IMR-90 (cell line): ENCODE measurements at places on chromosomes 4 and X. TPM values are rescaled to one million over a fixed set of nuclear protein-coding genes. Genes with fewer than 3 reads are reported as not detected.

- no peak for DNase-seq
- no peaks in the 10 kb centered on the region for H3K36me3 ChIP-seq
- no peaks in the 10 kb centered on the region for H3K4me1 ChIP-seq
- H3K27ac ChIP-seq = no peak overlapping the region
- no peaks in the 10 kb centered on the region; the same call in 1 of the 2 replicates for H3K27me3 ChIP-seq
Measured at GRCh38 chrX:110153896-110154295, 151.0 kb downstream of the TMEM164 start.

GRCh38 chr4:1574601-1575417 is 109.3 kb downstream of the FAM53A start:
- H3K27ac ChIP-seq = no peak overlapping the region
- H3K4me3 ChIP-seq = no peak overlapping the region
- peaks cover 2% of the 10 kb centered on the region; the same call in 1 of the 2 replicates for H3K4me1 ChIP-seq

GRCh38 chr4:2756691-2757350 is 685 bp upstream of the TNIP2 start:
- peak overlapping the region; percentile 49 for H3K27ac ChIP-seq
- no peak for DNase-seq
- peaks cover 2% of the 10 kb centered on the region; the same call in 1 of the 2 replicates for H3K36me3 ChIP-seq
- H3K4me1 ChIP-seq = peaks cover 8% of the 10 kb centered on the region

DNA sequence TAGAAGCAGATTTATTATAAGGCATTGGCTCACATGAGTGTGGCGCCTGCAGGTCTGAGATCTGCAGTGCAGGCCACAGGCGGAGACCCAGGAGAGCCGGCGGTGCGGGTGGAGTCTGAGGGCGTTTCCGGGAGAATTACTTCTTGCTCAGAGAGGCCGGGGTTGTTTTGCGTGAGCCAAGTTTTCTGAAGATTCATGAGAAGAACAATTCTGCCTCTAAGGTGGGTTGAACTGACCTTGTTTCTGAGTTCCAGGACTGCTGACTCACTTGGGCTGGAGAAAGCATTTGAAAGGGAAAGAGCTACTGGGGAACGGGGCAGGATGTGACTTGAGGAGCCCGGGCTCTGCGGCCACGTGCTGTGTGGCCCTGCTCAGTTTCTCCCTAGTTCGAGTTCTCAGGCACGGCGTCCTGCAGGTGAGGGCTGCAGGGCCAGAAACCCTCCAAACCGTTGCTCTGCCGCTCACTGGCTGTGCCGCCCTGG is 36.7 kb upstream of the SORCS2 start:
- peaks cover 45% of the 10 kb centered on the region for H3K27me3 ChIP-seq
- H3K27ac ChIP-seq = no peak overlapping the region
- H3K4me1 ChIP-seq = no peaks in the 10 kb centered on the region
- no peaks in the 10 kb centered on the region for H3K36me3 ChIP-seq
- no peak for DNase-seq

GRCh38 chr4:106036334-106036733 is 141.1 kb downstream of the NPNT start:
- no peak overlapping the region for H3K27ac ChIP-seq
- H3K27me3 ChIP-seq = no peaks in the 10 kb centered on the region
- no peaks in the 10 kb centered on the region for H3K4me1 ChIP-seq
- no peaks in the 10 kb centered on the region for H3K36me3 ChIP-seq

DNA sequence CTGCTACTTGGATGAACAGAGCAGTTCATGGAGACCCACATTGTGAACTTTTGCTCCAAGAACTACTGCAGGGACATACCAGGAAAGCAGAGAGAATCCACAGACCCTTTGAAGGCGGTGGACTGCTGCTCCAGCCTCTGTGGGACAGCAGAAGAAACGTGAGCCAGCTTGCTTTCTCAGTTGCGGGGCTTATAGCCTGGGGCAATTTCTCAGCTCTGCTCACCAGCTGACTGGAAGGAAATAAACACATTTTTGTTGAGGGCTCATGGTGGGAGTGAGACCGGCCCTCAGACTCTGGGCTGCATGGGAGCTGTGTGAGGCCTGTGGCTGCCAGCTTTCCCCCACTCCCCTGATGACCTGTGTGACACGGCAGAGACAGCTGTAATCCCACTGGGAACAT is 2.6 kb upstream of the ADH1A start:
- H3K4me3 ChIP-seq = no peak overlapping the region
- no peak overlapping the region for H3K27ac ChIP-seq
- H3K27me3 ChIP-seq = no peaks in the 10 kb centered on the region

- H3K36me3 ChIP-seq = no peaks in the 10 kb centered on the region
- no peak overlapping the region for H3K4me3 ChIP-seq
- no peak for DNase-seq
- H3K27ac ChIP-seq = no peak overlapping the region
- H3K4me1 ChIP-seq = no peaks in the 10 kb centered on the region
Measured at GRCh38 chr4:138028923-138029322, 213.2 kb downstream of the SLC7A11 start.

GRCh38 chr4:30553706-30554105 is 166.5 kb upstream of the PCDH7 start:
- H3K27ac ChIP-seq = no peak overlapping the region
- no peaks in the 10 kb centered on the region for H3K27me3 ChIP-seq
- peak; percentile 0 for DNase-seq
- no peak overlapping the region for H3K4me3 ChIP-seq

GRCh38 chrX:20753076-20753475 is 486.4 kb upstream of the RPS6KA3 start:
- H3K4me3 ChIP-seq = no peak overlapping the region
- no peaks in the 10 kb centered on the region for H3K36me3 ChIP-seq
- no peak overlapping the region for H3K27ac ChIP-seq
- no peaks in the 10 kb centered on the region for H3K27me3 ChIP-seq
- DNase-seq = no peak
- no peaks in the 10 kb centered on the region for H3K4me1 ChIP-seq

GRCh38 chr4:151114338-151114737 is 14.9 kb downstream of the RPS3A start:
- no peak for DNase-seq
- peaks cover 6% of the 10 kb centered on the region for H3K4me1 ChIP-seq
- no peak overlapping the region for H3K4me3 ChIP-seq
- no peak overlapping the region; the same call in 1 of the 2 replicates for H3K27ac ChIP-seq
- no peaks in the 10 kb centered on the region for H3K27me3 ChIP-seq
- peaks cover 6% of the 10 kb centered on the region for H3K36me3 ChIP-seq

DNA sequence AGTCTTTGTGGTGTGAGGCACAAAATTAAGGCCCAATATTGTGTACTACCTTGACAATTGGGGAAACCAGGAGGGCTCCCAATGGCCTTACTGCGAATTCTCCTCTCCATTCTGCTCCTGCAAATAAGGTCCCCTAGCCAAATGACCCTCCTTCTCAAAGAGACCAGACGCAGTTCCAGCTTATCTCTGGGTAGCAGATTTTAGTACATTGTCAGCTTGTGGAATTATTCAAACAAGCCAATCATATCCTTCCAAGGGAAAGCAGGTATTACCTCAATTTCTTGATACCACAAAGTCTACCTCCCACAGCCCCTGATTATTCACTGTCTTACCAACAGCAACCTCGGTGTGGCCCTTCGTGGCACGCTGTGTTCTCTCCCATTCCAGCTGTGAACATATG is 7.8 kb upstream of the ZBTB33 start:
- no peak for DNase-seq
- 0 out of 2 replicates have a peak, but pooled peaks cover 2% of the 10 kb centered on the region for H3K27me3 ChIP-seq
- H3K4me1 ChIP-seq = no peaks in the 10 kb centered on the region
- no peak overlapping the region for H3K27ac ChIP-seq

DNA sequence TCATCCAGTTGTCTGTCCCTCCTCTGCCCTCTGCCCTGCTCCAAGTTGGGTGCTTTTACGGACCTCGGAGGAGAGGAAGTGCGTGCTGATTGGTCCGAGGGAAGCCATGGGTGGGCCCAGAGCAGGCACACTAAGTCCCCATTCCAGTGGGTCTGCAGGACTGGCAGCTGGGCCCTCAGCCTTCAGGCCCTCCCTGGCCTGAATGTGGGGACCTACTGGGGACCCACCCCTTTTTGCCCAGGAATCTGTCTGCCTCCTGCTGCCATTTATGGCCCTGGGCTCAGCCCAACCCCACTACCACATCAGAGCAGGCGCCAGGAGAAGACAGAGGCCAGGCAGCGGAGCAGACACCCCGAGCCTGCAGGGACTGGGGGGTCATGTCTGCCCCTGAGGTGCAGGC is 169.6 kb downstream of the TEX13A start:
- no peak overlapping the region for H3K27ac ChIP-seq
- no peaks in the 10 kb centered on the region for H3K4me1 ChIP-seq
- no peak overlapping the region for H3K4me3 ChIP-seq
- H3K36me3 ChIP-seq = no peaks in the 10 kb centered on the region

GRCh38 chr4:69489856-69490255 is 5.8 kb downstream of the UGT2B4 start:
- H3K4me1 ChIP-seq = no peaks in the 10 kb centered on the region
- H3K36me3 ChIP-seq = no peaks in the 10 kb centered on the region
- no peak for DNase-seq
- no peak overlapping the region for H3K27ac ChIP-seq
- H3K27me3 ChIP-seq = no peaks in the 10 kb centered on the region

GRCh38 chr4:112513971-112514646 is 1.9 kb downstream of the NEUROG2 start:
- H3K27me3 ChIP-seq = peaks cover 88% of the 10 kb centered on the region
- H3K4me1 ChIP-seq = peaks cover 4% of the 10 kb centered on the region; the same call in 1 of the 2 replicates
- no peak for DNase-seq
- H3K36me3 ChIP-seq = no peaks in the 10 kb centered on the region
- no peak overlapping the region for H3K4me3 ChIP-seq

GRCh38 chr4:98098764-98099163 is 44.5 kb downstream of the STPG2 start:
- no peak overlapping the region for H3K27ac ChIP-seq
- no peaks in the 10 kb centered on the region for H3K27me3 ChIP-seq

- H3K4me1 ChIP-seq = no peaks in the 10 kb centered on the region
- no peak for DNase-seq
- no peaks in the 10 kb centered on the region for H3K36me3 ChIP-seq
- H3K27ac ChIP-seq = no peak overlapping the region
Measured at GRCh38 chrX:49277535-49277830, 7.9 kb downstream of the PPP1R3F start.

- no peak overlapping the region for H3K27ac ChIP-seq
- H3K27me3 ChIP-seq = no peaks in the 10 kb centered on the region
- no peak overlapping the region for H3K4me3 ChIP-seq
- no peak for DNase-seq
- H3K36me3 ChIP-seq = no peaks in the 10 kb centered on the region
Measured at GRCh38 chrX:94961730-94962129, 1287.7 kb downstream of the FAM133A start.

- no peaks in the 10 kb centered on the region for H3K27me3 ChIP-seq
- no peak overlapping the region for H3K27ac ChIP-seq
- DNase-seq = no peak
- no peaks in the 10 kb centered on the region for H3K36me3 ChIP-seq
- no peak overlapping the region for H3K4me3 ChIP-seq
Measured at GRCh38 chr4:26885912-26886274, 25.3 kb downstream of the STIM2 start.

DNA sequence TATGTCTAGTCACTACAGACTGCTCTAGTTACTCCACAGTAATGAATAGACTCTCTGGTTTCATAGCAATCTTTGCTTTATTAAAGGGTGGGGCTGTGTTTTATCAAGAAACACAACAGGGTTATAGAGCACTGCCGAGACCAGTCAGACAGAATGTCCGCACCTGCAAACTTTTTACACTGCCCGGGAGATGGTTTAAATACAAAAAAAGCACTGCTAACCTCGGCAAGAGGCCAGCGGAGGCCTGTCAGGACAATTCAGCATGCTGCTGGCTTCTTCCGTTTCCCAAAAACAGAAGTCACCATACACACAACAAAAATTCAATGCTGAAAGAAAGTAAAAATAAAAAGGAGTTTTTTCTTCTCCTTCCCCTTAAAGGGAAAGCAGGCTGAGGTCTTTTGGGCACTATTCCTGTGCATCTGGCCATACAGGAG is 67.4 kb downstream of the IRF2 start:
- H3K36me3 ChIP-seq = peaks cover 41% of the 10 kb centered on the region
- peaks cover 14% of the 10 kb centered on the region for H3K4me1 ChIP-seq
- no peaks in the 10 kb centered on the region for H3K27me3 ChIP-seq
- H3K27ac ChIP-seq = peak overlapping the region; percentile 85; the same call in 1 of the 2 replicates
- DNase-seq = no peak
- H3K4me3 ChIP-seq = no peak overlapping the region

GRCh38 chr4:85457752-85458467 is 17.0 kb upstream of the ARHGAP24 start:
- DNase-seq = no peak
- no peaks in the 10 kb centered on the region for H3K27me3 ChIP-seq
- H3K27ac ChIP-seq = no peak overlapping the region

- no peaks in the 10 kb centered on the region for H3K4me1 ChIP-seq
- H3K27me3 ChIP-seq = peaks cover 58% of the 10 kb centered on the region
- no peak for DNase-seq
- H3K36me3 ChIP-seq = no peaks in the 10 kb centered on the region
- H3K4me3 ChIP-seq = no peak overlapping the region
Measured at GRCh38 chrX:107508925-107509324, 59.5 kb downstream of the FRMPD3 start.

GRCh38 chr4:27000122-27000521 is 139.5 kb downstream of the STIM2 start:
- H3K4me1 ChIP-seq = no peaks in the 10 kb centered on the region
- no peaks in the 10 kb centered on the region for H3K36me3 ChIP-seq
- no peaks in the 10 kb centered on the region for H3K27me3 ChIP-seq

- no peaks in the 10 kb centered on the region for H3K27me3 ChIP-seq
- H3K27ac ChIP-seq = no peak overlapping the region
- H3K36me3 ChIP-seq = no peaks in the 10 kb centered on the region
- DNase-seq = no peak
Measured at GRCh38 chr4:105586638-105587328, 34.4 kb downstream of the ARHGEF38 start.

DNA sequence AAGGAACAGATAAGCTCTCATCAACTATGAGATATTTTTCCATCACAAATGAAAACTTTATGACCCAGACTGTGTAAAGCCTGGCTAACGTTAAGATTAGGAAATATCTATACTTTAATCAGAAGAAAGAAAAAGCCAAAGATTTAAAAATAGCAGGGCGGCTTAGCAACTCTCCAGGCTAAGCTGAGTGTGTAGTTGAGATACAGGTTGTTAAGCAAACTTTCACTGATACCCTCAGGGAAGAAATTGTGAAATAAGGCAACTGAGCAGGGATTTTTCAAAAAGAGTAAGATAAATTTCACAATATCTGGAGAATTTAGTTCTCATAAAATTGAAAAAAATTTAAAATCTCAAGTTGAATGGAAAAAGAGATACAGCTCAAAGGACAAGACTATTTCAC is 382.0 kb downstream of the RAPGEF2 start:
- H3K36me3 ChIP-seq = no peaks in the 10 kb centered on the region
- no peak overlapping the region for H3K4me3 ChIP-seq
- H3K4me1 ChIP-seq = no peaks in the 10 kb centered on the region

GRCh38 chr4:186105647-186106321 is 1.3 kb downstream of the FAM149A start:
- peaks cover 24% of the 10 kb centered on the region for H3K27me3 ChIP-seq
- DNase-seq = no peak
- no peak overlapping the region; the same call in 1 of the 2 replicates for H3K4me3 ChIP-seq
- H3K36me3 ChIP-seq = no peaks in the 10 kb centered on the region
- no peaks in the 10 kb centered on the region for H3K4me1 ChIP-seq

KDR gene
- not detected in 2 replicates for total RNA-seq

MGARP gene
- total RNA-seq = 35.0 and 44.4 TPM in 2 replicates

RHOH gene
- total RNA-seq = under 0.01 TPM in 1 of 2 replicates, not detected in the other

FGF13 gene
- total RNA-seq = under 0.01 and 0.18 TPM in 2 replicates

NDP gene
- total RNA-seq = 0.28 and 0.36 TPM in 2 replicates

TCEAL6 gene
- total RNA-seq = not detected in 2 replicates

PF4V1 gene
- total RNA-seq = not detected in 2 replicates

SMIM20 gene
- total RNA-seq = 13.6 and 24.4 TPM in 2 replicates

SLC16A2 gene
- 5.3 and 6.1 TPM in 2 replicates for total RNA-seq

HTT gene
- 14.3 and 16.1 TPM in 2 replicates for total RNA-seq

MAGEA2 gene
- total RNA-seq = not detected in 2 replicates
